ENCODE measurements at places on chromosomes 2 and 18.

GRCh38 chr2:159206736-159207380, 79.6 kb downstream of the WDSUB1 start:
- DNase-seq, result no peak

DNA sequence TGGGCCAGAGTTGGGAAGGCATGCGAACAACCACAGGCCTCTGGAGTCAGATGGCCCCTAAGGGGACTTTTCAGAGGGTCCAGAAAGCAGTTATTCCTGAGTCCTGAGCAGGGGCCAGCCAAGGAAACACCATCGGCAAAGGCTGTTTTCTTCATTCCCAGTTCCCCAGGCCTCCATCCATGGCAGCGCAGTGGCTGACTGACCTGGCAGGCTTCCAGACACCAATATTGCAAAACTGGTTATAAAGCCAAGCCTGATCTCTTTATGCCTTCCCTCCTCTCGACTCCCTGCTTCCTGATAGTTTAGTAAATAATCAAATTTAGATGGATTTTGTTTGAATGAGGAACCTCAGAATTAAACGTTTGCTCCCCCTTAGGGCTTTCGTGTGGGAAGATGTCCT, 133.4 kb upstream of the ITGA6 start:
- DNase-seq, result no peak

GRCh38 chr2:222708274-222708710, 36.8 kb downstream of the MOGAT1 start:
- peak; percentile 33 for DNase-seq

DNA sequence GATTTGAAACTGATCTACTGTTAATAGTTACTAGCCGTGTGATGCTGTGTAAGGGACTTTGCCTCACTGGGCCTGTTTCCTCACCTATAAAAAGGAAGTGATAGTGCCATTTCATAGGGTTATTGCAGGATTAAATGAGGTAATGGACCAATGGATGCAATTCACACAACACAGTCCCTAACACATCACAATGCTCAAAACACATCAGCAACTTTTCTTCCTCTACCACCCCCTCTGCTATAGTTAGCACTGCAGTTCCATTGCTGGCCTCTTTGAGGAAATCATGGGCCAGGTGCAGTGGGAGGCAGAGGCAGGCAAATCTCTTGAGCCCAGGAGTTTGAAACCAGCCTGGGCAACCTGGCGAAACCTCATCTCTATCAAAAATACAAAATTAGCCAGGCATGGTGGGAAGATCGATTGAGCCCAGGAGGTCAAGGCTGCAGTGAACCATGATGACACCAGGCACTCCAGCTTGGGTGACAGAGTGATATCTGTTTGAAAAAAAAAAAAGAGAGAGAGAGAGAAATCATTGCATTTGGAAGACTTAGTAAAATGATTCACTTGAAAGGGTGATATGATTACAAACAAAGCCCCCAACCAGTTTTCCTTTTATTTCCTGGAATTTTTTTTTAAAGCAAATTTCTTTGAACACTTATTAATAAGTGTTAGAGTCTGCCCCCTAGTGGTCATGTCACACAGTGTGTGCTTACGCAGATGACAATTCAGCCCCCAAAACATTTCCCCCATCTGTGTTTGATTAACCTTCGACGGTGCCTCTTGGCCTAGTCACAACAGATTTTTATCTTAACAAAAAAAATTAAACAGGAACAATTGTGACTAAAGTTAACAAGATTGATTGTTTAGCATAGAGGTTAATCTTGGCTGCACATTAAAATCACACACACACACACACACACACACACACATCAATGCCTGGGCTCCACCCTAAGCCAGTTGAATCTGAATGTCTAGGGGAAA, 88.6 kb upstream of the BCL11A start:
- DNase-seq, result no peak

DNA sequence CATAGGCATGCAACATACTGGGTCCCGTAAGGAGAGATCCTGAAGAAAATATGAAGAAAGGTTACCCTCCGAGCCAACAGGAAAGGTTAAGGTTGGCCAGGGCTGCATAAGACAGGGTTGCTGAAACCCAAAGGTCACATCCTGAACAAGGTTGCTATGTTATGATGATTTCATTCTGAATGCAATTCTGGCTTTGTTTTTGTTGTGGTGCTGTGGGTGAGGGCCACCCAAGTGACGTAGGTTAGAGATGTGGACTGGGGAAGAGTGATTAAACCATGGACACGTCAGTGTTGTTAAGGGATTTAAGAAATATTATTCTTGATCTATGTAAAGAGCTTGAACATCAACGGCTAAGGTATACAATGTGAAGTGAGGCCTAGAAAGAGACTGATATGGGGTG, 60.0 kb downstream of the ZEB2 start:
- DNase-seq, result peak; percentile 13

GRCh38 chr2:80050246-80050645, 254.3 kb downstream of the LRRTM1 start:
- no peak for DNase-seq

- DNase-seq, result no peak
Measured at GRCh38 chr2:213252206-213252605, 32.1 kb upstream of the SPAG16 start.

GRCh38 chr2:102057502-102058292, 65.9 kb downstream of the IL1R2 start:
- no peak for DNase-seq

- no peak for DNase-seq
Measured at GRCh38 chr2:10234409-10235094, 68.2 kb upstream of the HPCAL1 start.

DNA sequence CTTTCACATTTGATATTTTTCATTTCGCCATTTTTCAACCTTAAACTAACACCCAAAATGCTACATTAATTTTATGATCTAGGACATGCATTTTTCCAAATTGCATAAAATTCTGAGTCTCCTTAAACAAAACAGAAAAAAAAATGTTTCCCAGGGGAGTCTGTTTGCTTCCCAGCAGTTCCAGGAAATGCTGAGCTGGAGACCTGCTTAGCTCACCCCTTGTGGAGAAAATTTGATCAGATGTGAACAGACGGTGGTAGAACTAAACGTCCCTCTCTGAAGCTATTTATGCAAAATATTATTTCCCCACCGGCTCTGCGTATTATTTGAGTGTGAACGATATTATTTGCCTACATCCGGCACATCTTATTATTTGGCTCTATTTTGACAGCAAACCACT, 74.9 kb upstream of the AGAP1 start:
- DNase-seq, result no peak

GRCh38 chr2:31226266-31226665, 7.7 kb upstream of the EHD3 start:
- DNase-seq, result no peak

GRCh38 chr2:184155791-184156190, 442.5 kb upstream of the ZNF804A start:
- no peak for DNase-seq

- no peak for DNase-seq
Measured at GRCh38 chr2:125455110-125455509, 1200.8 kb upstream of the GYPC start.

GRCh38 chr2:24517247-24517646, 26.2 kb downstream of the NCOA1 start:
- DNase-seq, result no peak

DNA sequence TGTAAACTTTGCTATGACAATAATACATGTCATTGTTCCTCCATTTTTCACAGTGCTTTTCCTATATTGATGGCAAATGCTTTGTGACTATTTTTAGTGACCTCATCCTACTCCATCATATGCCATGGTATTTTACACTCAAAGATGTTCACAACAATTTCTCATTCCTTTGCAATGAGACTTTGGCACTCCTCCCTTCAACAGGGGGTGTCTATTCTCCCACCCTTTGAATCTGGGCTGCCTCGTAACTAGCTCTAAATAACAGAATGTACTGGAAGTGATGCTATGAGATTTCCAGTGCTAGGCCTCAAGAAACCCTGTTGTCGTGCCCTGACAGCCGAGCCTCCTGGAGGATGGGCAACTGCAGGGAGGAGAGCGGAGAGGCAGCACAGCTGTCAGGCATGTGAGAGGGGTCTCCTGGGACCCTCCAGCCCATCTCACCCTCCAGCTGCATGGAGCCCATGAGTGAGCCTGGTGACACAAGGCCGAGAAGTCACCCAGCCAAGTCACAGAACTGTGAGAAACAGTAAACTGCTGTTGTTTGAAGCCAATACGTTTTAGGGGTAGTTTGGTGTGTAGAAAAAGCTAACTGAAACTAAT, 103.1 kb upstream of the APCDD1 start:
- DNase-seq, result no peak

DNA sequence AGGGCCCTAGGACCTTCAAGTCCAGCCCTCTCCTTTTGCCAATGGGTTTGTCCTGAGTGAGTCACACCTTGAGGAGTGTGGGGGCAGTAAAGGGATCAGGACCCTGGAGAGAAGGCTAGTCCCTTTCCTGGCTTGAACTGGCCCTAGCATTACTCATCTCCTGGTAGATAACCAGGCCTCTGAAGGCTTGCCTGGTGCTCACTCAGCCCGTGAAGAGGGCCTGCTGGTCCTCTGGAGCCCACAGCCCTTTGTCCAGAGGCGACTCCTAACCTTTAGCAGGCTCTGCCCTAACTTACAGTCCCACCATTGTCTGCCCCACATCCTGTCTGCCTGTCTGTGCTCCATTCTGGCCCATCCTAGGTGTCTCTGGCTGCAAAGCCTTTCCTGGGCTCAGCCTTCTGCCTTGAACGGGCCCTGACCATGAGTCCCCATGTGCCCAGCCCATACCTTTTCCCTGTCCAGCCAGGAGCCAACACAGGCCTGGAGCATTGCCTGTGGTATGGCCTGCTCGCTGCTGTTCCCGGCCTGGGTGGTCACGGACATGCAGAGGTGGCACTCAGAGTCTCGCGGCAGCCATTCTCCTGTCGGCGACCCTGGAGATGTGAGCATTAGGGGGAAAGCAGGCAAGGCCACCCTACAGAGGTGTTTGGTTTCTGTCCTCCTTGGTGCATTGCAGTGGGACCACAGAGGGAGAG, 5.0 kb downstream of the SFTPB start:
- DNase-seq, result no peak

- DNase-seq, result no peak
Measured at GRCh38 chr2:235678712-235679111, 184.9 kb downstream of the AGAP1 start.

GRCh38 chr2:25301453-25302352, 40.0 kb downstream of the DNMT3A start:
- peak; percentile 74 for DNase-seq

- DNase-seq, result no peak
Measured at GRCh38 chr18:3675446-3675845, 225.5 kb downstream of the TGIF1 start.

GRCh38 chr2:101496279-101496678, 21.4 kb upstream of the RFX8 start:
- no peak for DNase-seq

DNA sequence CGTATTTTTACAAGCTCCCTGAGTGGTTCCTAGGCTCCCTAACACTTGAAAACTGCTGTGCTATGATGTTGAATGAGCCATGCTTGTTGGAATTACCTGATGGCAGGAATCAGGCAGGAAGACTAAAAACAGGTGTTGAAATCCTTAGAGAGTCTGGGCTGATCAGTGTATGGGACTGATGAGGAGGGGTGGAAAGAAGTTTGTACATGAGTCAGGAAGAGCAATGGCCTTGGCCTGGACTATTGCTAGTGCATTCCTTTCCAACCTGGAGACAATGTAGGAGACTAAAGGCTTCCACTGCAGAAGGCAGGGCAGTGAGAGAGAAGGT, 25.0 kb upstream of the TMBIM1 start:
- no peak for DNase-seq

- no peak for DNase-seq
Measured at GRCh38 chr2:134819334-134819733, 19.1 kb upstream of the ACMSD start.

- no peak for DNase-seq
Measured at GRCh38 chr18:76565238-76566173, 70.5 kb upstream of the ZNF516 start.

DNA sequence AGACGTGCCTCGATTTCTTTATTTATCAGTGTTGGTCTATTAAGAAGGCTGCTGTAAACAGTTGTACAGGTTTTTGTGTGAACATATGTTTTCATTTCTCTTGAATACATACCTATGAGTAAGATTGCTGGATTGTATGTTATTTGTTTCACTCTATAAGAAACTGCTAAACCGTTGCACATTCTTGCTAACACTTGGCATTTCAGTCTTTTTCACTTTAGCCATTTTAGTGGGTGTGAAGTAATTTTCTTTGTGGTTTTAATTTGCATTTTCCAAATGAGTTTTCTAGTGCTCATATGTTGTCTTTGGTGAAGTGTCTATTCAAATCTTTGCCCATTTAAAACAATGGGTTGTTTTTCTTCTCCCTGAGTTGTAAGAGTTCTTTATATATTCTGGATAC, 221.5 kb upstream of the SMAD7 start:
- DNase-seq, result no peak

Measured in stimulated activated CD8-positive, alpha-beta memory T cell treated with anti-CD3 and anti-CD28 coated beads, Interleukin-7, amount 100 ng/mL, for 48 hours (primary cell).